ENCODE measurements at places on chromosomes 16 and 17. TPM values are rescaled to one million over a fixed set of nuclear protein-coding genes. Genes with fewer than 3 reads are reported as not detected.

The LRRC36 gene
- 0.22 TPM for total RNA-seq

The UMOD gene
- not detected for total RNA-seq

The HOXB9 gene
- total RNA-seq, result 0.31 TPM

The MEOX1 gene
- total RNA-seq, result 13.8 TPM

Data from muscle of leg (tissue), 16 donors.